ENCODE measurements at places on chromosomes 5 and 9.

DNA sequence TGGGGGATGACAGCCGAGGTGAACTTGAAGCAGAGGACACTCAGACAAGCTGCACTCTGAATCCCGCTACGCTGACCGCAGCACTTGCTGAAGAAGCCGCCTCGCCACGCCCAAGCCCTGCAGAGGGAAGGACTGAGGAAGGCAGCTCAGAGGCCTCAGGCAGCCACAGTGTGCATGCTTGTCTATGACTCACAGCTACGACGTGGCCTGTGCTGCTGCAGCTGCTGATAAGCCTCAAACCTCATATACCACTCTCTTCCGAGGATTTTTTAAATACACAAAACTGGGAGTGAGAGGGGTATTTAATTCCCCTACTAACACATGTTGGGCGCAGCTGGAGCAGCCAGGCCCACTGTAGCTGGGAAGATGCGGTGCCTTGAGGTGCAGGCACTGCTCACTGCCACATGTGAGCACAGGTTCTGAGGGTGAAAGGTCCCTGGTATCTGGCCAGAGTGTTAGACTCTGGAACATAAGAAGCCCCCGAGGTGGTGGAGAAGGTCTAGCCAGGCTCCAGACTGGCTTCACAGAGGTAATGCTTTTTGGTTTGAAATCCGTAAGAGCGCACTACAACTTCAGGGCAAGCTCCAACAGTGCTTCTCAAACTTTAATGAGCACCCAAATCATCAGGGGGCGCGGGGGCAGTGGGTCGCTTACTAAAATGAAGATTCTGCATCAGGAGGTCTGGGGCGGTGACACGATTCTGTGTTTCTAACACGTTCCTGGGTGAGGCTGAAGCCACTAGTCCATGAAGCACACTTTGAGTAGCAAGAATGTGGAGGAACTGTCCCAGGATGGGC is 196.8 kb downstream of the AUH start:
- DNase-seq = no peak

- DNase-seq = no peak
These were observed 277.8 kb downstream of the RAB3C start for GRCh38 chr5:58860680-58861079.

GRCh38 chr9:120643061-120643460 is 63.1 kb upstream of the CDK5RAP2 start:
- DNase-seq = no peak

- no peak for DNase-seq
These were observed 897 bp downstream of the AHRR start for GRCh38 chr5:322281-322941.

- DNase-seq = no peak
These were observed 117.4 kb downstream of the SMARCA2 start for GRCh38 chr9:2132484-2133082.

GRCh38 chr9:93262537-93263310 is 78.8 kb downstream of the WNK2 start:
- DNase-seq = no peak

GRCh38 chr9:107593224-107593870 is 103.8 kb upstream of the KLF4 start:
- no peak for DNase-seq

DNA sequence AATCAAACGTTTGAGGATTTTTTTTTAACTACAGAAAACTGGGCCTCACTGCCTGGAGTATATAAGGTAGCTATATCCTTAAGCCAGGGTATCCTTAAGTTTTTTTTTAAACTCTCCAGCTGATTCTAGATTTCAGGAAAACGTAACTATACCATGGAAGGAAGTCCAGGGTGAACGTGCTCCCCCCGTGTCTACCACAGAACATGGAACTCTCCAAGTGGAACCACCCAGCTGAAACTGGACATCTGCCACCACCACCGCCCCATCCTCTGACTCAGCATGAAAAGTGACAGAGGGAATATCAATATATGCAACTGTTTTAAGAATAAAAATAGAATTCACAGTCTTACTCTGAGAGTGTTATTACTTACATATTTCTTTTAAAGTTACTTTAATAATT is 61.3 kb downstream of the DROSHA start:
- DNase-seq = peak; percentile 56

GRCh38 chr5:172782169-172783039 is 11.4 kb upstream of the DUSP1 start:
- no peak for DNase-seq

DNA sequence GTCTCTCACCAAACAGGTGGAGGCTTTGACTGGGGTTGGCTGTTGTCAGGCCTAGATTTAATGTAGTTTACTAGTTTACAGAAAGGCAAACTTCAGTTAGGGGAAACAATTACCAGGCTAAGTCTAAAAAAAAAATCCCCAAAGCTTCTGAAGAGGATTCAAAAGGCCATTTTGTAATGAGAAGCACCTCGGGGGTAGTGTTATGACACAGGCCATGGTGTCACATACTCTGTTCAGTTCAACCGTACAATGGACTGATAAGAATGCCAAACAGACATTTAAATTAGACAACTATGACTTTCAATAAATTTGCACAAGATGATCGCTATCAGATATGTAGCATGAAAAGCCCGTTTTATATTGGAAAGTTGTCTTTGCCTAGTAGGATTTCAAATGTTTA is 120.1 kb upstream of the PCA3 start:
- no peak for DNase-seq

DNA sequence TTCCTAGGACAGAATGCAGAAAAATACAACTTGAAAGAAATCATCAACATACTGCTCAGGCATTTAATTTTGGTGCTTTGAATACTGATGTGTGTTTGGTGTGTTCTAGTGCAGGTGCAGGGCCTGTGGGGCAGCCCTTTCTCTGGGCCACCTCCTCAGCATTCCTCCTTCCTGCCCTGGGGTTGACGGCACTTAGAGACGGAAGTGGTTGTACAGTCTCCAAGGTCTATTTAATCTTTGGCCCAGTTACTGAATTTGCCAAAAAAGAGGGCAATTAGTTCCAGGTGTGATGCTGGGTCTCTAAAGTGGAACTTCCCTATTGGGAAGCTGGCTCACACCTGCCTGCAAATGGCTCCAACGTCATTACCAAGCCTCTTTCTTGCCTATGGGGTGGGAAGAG is 269.0 kb downstream of the SH3GL2 start:
- DNase-seq = no peak

DNA sequence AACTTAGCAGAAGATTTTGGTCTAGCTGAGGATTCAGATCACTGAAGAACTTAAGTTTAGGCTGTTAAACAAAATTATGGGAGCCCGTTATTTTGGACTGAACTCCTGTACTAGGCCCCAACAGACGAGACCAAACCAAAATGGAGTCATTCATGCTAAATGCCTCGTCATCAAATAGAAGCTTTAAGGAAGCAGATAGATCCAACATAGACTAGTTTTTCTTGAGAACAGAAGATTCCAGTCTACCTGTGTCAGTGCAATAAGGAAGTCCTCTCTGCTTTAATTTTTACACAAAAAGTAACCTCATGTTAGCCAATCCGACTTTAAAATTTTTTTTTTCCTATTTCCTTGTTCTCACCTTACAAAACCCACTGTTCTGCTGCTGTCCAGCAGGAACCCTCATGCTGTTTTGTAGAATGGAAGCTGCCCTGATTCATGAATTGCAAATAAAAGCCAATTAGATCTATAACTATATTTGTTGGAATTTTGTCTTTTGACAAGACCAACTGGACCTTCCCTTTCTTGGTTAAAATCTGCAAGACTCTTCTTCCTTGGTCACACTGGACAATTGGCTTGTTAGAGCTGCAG is 29.0 kb upstream of the GOLM1 start:
- DNase-seq = no peak

GRCh38 chr5:60843936-60844905 is at the start of gene ELOVL7:
Gene ELOVL7, minus strand, starts transcription at chr5:60844269. Its CDS starts 56,872 bp downstream, at chr5:60787397.
- DNase-seq = peak; percentile 69

- peak; percentile 84 for DNase-seq
These were observed 739 bp downstream of the PPP2CA start for GRCh38 chr5:134224888-134225779.

GRCh38 chr5:33336891-33337636 is 103.7 kb upstream of the TARS1 start:
- DNase-seq = no peak

DNA sequence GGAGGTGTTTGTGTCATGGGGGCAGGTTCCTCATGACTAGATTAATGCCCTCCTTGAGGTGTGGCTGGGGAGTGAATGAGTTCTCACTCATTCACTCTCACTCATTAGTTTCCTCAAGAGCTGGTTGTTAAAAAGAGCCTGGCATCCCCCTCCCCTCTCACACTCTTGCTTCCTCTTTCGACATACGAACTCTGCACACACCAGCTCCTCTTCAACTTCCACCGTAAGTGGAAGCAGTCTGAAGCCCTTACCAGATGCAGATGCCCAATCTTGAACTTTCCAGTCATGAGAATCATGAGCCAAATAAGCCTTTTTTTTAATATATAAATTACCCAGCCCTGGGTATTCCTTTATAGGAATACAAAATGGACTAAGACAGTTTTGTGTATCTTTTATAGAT is 82.5 kb downstream of the SPRY4 start:
- no peak for DNase-seq

- no peak for DNase-seq
These were observed 10.4 kb downstream of the CCL28 start for GRCh38 chr5:43401827-43402226.

GRCh38 chr9:115234094-115234493 is 116.1 kb upstream of the TNC start:
- DNase-seq = no peak

GRCh38 chr5:120803282-120803681 is 339.2 kb downstream of the PRR16 start:
- no peak for DNase-seq

- DNase-seq = no peak
These were observed 8.2 kb downstream of the HSPB3 start for GRCh38 chr5:54463713-54464112.

GRCh38 chr5:149217803-149218155 is 53.9 kb upstream of the AFAP1L1 start:
- no peak for DNase-seq

DNA sequence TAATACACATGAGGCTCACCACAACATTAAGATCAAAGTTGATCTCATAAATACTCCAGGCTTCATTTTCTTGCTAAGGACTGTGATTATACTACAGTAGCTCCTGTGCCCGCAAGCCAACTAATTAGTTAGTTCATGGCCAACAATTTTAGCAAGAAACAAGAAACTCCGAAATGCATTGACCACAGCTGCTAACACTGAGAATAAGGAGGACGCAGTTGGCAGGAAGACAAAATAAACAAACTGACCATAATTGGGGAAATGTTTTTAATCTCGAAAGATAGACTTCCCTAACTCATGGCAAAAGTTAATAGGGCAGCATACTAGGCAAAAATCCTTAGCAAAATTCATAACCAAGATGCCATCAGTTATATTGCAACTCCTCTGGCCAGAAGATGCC is 115.5 kb upstream of the SPEF2 start:
- DNase-seq = no peak

DNA sequence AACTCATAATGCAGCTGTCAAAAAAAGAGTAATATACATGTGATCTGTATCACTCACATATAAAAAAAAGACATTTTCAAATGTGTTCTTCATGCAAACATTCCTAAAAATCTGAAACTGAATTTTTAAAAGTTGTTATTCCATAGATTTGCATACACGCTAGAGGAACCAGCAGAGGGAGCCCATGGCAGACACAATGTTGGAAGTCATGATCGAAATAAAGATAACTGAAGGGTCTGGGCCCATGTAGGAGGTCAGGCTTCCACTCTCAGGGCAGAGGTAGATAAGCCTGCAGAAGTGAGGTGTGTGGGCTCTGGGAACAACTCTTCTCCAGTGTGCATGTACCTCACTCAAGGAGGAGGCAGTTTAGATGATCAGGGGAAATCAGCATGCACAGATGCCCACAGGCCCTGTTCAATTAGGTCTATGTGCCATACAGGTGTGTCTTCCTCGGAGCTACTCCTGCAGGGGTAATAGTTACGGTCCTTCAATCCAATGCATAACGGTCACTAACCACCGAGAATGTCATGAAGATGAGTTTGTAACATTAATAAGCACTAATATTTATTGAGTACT is 208.6 kb downstream of the EPB41L4A start:
- DNase-seq = peak; percentile 60

- DNase-seq = no peak
These were observed 91.7 kb downstream of the SPATA31D1 start for GRCh38 chr9:82080265-82080664.

DNA sequence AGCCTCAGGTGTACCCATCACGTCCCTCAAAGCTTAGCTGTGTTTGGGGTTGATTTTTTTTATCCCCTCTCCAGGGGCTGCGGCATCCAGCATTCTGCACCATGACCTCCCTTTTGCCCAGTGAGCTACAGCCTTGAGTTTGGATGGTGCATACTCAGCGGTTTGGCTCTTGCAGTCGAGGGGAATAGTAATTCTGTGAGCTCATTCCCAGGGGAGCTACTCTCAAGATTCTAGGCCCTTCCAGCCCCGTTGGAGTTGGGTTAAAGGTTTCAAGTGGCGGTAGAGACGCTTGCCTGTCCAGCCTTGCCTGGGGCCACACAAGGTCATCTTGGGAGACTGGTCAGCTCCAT is 102.2 kb upstream of the SPRY4 start:
- no peak for DNase-seq

- DNase-seq = no peak
These were observed 53.7 kb upstream of the PPP3R2 start for GRCh38 chr9:101648493-101648892.

- no peak for DNase-seq
These were observed 53.7 kb downstream of the IPO11 start for GRCh38 chr5:62465985-62466925.

DNA sequence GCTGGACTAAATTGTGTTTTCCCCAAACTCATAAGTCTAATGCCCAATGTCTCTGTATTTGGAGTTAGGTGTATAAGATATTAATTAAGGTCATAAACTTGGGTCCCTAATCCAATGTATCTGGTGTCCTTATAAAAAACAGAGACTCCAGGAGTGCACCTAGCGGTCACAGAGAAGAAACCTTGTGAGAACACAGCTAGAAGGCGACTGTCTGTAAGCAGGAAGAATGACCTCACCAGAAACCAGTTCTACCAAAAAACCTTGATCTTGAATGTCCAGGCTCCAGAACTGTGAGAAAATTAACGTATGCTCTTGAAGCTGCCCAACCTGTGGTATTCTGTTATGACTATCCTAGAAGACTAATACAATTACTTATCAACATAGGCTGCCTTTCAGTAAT is 591.7 kb upstream of the PTPRD start:
- DNase-seq = no peak

DNA sequence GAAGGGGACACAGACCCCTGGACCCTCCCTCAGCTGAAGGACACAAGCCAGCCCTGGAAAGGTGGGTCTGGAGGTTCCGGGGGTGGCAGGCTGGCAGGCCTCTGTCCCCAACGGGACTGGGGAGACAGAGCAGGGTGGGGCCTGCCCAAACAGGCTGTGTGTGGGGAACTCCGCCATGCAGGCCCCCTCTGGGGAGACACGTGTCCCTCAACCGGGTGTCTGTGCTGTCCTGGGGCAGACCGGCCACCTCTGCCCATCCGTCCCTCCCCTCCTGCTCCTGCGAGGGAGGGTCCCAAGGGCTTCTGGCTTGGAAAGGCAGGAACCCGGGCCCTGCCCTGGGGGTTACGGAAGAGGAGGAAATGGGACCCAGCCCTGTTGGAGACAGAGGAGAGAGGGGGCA is 1.4 kb downstream of the SLC34A3 start:
- no peak for DNase-seq

GRCh38 chr9:134189145-134189469 is 24.7 kb upstream of the RNU6ATAC start:
- peak; percentile 56 for DNase-seq

GRCh38 chr5:140966293-140967225 is at the start of gene PCDHAC2:
Gene PCDHAC2, plus strand, starts transcription at chr5:140966476. Its CDS starts 291 bp downstream, at chr5:140966767.
- peak; percentile 64 for DNase-seq
